ENCODE measurements at places on chromosomes 6 and 20.

DNA sequence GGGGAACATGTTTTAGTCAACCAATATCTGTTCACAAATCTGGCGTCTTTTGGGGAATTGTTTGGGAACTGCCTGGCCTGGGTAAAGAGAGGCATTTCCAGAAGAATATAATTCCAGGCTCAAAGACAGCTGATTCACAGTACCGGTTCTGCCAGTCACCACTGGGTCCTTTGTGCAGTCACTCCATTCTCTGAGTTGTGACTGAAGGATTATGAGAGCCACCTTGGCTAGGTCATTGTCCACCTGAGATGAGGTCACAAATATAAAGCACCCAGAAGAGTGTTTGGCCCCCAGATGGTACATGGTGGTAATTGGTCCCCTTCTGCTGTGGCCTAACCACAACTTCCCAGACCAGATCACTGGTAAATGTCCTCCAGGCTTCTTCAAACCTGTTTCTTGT lies 121.0 kb upstream of the SPACA1 start:
- no peak for DNase-seq

GRCh38 chr6:130505808-130506598 lies 140.2 kb downstream of the TMEM200A start:
- no peak for DNase-seq

DNA sequence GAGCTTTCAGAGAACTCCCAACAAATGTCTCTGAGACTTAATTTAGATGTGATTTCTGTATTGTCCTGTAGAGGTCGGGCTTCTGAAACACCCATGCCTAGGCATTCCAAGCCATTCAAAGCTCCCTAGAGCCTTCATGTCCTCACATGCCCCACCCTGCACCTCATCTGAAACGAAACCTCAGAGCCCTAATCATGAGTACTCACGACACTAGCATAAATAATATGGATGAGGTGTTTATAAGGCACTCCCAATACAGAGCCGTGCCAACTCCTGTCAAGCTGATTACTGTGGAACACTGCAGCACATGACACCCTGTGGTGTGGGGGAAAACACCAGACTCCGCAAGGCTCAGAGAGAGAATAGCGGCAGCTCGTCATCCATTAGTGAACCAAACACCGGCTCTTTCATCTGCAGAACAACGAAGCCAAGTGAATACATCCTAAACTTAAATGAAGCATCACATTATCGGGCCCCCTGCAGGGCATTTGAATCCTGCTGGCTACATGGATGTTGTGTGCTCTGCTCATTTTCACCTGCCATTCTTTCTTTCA lies 83.8 kb downstream of the FNDC1 start:
- no peak for DNase-seq

- no peak for DNase-seq
Measured at GRCh38 chr20:53658322-53658721, 64.7 kb upstream of the ZNF217 start.

- DNase-seq, result no peak
Measured at GRCh38 chr20:8005033-8005432, 14.5 kb downstream of the TMX4 start.
